Cerebellum (tissue), 4 donors: ENCODE measurements at places on chromosomes 16 and 17. TPM values are rescaled to one million over a fixed set of nuclear protein-coding genes. Genes with fewer than 3 reads are reported as not detected.

- no peak for DNase-seq
Measured at GRCh38 chr17:49498029-49498615, 3.0 kb downstream of the NGFR start.

- no peak for DNase-seq
Measured at GRCh38 chr17:15384142-15384787, 42.9 kb upstream of the TEKT3 start.

DNA sequence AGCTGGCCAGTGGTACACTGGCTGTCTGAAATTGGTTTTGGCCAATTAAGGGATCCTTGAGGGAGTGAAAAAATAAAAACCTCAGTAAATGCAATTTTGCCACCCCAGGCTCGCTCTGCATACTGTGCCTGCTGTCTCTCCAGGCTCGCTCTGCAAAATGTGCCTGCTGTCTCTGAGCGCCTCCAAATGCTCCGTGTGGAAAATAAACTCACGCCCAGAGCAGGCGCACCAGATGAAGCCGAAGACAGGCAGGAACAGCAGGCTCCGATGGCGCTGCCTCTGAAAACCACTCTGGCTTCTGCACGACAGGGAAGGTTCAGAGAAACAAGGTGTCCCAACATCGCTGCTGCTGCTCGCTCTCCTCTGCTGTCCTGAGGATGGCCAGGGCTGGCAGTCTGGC is 29.1 kb downstream of the SNN start:
- DNase-seq = peak; percentile 77

GRCh38 chr17:43958748-43959352 is 5.1 kb upstream of the PYY start:
- DNase-seq = no peak

GRCh38 chr16:89815639-89816348 is 653 bp downstream of the FANCA start:
- DNase-seq = no peak

DNA sequence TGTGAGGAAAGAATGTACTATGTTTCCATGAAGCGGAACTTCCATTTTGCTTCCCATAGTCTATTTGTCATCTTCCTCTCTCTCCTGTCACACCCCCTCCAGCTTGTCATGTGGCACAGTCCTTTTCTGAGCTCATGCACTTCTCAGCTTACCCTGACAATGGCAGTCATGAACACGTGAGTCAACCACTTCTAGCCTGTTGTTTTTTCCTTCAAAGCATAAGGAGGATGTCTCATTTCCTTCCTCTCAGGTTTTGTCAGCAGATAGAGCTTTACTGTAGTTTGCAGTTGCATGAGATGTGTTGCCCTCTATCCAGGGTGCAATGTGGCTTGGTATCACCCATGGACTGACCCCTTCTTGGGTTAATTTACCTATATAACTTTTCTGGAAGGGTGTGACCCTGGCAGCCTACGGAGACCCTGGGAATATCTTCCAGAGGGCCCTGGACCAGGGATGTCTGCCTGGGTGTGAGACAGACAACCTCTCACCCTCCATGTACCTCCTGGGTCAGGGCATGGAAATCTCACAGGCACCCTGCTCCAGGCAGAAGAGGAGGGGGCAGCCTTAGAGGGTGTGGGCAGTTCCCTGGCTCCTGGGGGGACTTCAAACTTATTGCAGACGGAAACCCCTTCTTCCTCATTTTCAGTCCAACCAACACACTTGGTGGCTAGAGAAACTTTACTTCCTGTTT is 4.0 kb upstream of the ZNF267 start:
- DNase-seq = no peak

DNA sequence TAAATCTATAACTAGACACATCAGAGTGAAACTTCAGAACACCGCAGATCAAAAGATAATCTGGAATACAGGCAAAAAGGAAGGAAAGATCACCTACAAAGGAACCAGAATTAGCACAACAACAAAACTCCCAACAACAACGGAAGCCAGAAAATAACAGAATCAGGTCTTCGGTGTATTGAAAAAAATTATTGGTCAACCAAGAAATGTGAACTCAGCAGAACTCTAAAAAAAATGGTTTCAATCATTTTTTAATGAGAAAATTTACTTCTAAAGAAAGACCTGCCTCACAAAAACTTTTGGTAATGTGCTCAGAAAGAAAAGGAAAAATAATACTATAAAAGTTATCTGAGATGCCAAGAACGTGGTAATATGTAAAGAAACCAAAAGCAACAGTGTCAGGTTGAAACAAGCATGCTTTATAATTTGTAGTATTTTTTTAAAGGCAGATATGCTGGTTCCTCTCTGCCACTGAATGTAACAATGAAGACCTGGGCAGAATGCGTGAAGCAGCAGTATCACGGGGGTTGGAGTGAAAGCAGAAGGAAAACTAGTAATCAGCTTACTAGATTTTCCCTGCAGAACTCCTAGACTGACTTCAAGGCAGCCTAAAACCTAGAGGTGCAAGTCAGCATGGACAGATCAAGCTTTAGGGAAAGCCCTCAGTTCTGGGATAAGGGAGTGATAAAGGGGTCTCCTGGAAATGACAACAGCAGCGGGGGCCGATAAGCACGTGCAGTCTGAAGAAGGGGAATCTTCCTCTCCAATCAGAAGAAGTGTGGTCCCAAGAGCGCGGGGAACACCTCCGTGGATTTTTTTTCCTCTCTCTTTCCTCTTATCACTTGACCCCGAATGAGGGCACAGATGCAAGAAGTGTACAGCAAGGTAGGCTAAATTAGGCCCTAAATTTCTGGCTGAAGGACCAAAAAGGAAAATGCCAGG is 80.9 kb upstream of the TEKT1 start:
- DNase-seq = no peak

DNA sequence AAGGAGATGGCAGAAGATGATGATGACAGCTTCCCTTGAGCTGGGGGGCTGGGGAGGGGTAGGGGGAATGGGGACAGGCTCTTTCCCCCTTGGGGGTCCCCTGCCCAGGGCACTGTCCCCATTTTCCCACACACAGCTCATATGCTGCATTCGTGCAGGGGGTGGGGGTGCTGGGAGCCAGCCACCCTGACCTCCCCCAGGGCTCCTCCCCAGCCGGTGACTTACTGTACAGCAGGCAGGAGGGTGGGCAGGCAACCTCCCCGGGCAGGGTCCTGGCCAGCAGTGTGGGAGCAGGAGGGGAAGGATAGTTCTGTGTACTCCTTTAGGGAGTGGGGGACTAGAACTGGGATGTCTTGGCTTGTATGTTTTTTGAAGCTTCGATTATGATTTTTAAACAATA is 16.9 kb downstream of the PSMD3 start:
- no peak for DNase-seq

DNA sequence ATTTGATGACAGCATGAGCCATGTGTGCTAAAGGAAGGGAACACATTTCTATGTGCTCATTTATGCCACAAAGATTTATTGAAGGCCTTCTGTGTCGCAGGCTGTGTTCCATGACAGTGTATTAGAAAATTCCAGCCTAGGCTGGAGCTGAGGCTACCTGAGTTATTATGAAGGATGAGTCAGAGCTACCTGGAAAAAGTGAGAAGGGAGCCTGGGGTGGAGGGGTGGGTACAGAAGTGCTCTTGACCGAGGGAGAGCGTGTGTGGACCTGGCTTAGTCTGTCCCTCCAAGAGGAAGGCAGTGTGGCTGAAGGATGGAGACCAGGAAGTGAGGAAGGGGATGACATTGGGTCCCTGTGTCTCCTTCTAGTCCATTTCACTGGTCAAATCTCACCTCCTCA is 98.3 kb downstream of the N4BP1 start:
- no peak for DNase-seq

GRCh38 chr17:66715745-66716156 is 119.2 kb upstream of the CACNG5 start:
- DNase-seq = peak; percentile 76

DNA sequence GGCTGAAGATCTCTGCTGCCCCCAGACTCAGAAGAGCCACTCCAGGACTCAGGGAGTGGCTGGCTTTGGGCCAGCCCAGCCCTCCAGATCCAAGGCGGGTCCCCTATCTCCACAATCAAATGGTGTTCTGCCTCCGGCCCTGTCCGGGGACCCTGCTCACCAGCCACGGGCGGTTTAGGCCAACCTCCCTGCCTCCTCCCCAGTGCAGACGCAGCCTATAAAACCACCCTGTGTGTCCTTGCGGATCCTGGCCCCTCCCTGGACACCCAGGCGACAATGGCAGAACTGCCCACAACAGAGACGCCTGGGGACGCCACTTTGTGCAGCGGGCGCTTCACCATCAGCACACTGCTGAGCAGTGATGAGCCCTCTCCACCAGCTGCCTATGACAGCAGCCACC is at the start of gene SLC12A3:
Gene SLC12A3, plus strand, starts transcription at position 248 of the 400 bp plus-strand sequence. Its CDS starts 29 bp downstream, at position 277.
- DNase-seq = no peak

GRCh38 chr16:67260426-67261063 is 11.8 kb downstream of the SLC9A5 start:
- DNase-seq = peak; percentile 63

DNA sequence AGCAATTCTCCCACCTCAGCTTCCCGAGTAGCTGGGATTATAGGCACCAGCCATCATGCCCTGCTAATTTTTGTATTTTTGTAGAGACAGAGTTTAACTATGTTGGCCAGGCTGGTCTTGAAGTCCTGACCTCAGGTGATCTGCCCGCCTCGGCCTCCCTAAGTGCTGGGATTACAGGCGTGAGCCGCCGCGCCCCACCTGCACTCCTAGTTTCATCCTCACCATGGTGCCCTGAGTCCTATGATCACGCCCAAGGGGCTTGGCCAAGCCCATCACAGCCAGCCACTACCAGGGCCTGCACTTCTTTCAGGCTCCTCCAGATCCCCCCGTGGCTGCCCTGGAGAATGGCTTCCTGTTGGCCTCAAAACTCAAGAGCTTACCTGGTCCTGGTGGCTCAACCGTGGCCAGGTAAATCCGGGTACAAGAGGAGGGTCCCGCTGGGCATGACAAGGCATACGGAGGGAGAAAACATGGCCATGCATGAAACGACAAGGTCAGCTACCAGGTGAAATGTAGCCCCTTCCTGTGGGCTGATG is 20.4 kb upstream of the TFAP4 start:
- no peak for DNase-seq

GRCh38 chr16:71629278-71630016 is 3.5 kb downstream of the MARVELD3 start:
- no peak for DNase-seq

DNA sequence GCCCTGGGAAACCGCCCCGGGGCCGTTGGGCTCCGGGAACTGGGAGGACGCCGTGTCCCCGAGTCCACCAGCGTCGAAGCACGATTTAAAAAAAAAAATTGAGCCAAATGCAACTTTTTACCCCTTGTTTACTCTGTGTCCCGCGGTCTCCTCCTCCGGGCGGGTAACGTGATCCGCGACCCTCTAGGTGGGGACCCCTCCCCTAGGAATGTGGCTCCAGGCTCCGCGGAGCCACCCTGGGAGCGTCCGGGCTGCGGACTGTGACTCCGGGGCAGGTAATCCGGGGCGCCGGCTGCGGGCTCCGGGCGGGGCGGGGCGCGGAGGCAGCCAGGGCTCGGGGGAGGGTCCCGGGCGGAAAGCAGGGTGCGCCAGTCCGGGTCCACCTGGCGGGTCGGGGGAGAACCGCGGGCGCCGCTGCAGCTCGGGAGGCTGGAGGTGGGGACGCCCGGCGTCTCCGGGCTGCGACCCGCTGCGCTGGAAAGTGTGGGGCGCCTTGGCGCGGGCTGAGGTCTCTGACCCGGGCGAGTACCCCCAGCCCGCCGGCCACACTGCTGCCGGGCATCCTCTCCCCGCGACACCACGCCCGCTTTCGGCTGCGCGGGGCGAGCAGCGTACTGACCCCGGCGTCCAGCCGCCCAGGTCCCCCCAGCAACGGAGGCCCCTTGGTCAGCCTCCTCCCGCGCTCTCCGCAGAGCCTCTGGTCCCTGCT is 852 bp upstream of the HELZ start:
- DNase-seq = no peak

DNA sequence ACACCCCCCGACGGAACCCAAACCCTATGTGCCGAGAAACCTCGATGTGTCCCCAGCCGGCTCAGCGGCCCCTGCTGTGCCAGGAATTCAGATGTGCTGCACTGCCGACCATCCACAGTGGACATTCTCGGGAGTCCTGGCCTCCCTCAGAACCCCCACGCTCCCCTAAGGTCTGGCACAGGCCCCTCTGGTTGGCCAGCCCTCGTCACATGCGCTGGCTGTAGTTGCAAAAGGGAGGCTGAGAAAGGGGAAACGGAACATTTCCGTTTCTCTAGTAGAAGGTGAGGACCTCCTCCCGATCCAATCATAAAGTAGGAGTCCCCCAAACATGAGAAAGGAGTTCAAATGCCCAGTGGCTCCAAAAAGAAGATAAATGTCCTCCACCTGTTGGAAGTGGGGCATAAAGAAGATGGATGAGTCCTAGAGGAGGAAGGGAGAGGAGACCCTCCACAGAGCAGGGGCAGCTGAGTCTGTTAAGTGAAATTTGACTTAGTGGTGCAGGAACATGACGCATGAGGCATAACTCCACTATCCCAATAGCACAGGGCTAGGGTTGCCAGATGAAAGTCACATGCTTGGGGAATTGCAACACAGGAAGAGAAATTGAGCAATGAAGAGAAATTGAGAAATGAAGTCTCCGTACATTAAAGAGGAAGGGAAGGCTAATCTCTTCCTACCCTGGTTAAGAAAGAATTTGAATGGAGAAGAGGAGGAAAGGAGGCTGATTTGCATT is 49.3 kb upstream of the WSB1 start:
- DNase-seq = no peak

- DNase-seq = no peak
Measured at GRCh38 chr16:66740010-66740409, 11.4 kb downstream of the DYNC1LI2 start.

DNA sequence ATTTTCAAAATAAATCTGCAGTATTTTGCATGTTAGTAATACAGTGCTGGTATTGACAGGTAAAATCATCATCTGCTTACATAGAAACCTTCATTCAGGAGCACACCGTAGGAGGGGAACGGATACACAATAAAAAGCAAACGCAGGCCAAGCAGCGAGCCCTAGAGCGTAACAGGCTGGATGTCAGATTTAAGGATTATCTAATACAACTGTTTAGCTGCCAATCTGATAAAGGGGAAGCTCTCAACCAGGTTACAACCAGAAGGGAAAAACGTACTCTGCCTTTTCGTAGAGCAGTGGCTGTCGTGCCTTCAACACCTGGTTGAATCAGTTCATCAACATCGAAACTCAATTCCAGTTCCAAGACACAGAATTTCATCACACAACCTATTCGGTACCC is 16.4 kb upstream of the CUEDC1 start:
- DNase-seq = no peak

Gene IL32
- total RNA-seq = 2.2 TPM

Gene GRAP
- total RNA-seq = 1.9 TPM

Gene CBFA2T3
- 4.5 TPM for total RNA-seq

Gene OR1A1
- not detected for total RNA-seq

Gene PSMB10
- total RNA-seq = 11.2 TPM

Gene NPIPB9
- 8.1 TPM for total RNA-seq

Gene CEP295NL
- 2.4 TPM for total RNA-seq

Gene ORC6
- 15.6 TPM for total RNA-seq

Gene IKZF3
- not detected for total RNA-seq

Gene HOXB3
- not detected for total RNA-seq

Gene KRT27
- 0.18 TPM for total RNA-seq

Gene CHP2
- total RNA-seq = 0.82 TPM

Gene RTN4RL1
- 6.9 TPM for total RNA-seq

Gene LDHD
- total RNA-seq = 1.00 TPM
